ENCODE measurements at places on chromosomes 1 and 21. TPM values are rescaled to one million over a fixed set of nuclear protein-coding genes. Genes with fewer than 3 reads are reported as not detected.

Gene FALEC
- total RNA-seq: 1.1 TPM

- DNase-seq: no peak
These were observed 480 bp downstream of the DPYD start for GRCh38 chr1:97920276-97920831.

DNA sequence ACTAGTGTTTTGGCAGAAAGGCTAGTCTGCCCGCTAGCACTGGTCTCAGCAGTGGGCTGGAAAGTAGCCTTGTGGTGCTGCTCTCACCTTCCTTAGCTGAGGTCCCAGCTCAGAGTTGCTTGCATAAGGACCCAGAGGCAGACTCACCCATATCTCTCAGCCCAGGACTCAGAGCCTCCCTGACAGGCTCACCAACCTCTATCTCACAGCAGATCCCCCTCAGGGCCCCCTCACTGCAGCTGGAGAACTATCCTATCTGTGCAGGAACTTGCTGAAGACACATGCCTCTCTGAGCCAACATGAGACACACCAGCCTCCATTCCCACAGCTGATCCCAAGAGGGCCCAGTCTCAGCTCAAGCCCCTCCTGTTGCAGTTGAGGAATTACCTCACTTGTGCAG lies 82.6 kb downstream of the IARS2 start:
- DNase-seq: no peak

GRCh38 chr1:244063498-244063897 lies 12.4 kb downstream of the ZBTB18 start:
- no peak for DNase-seq

GRCh38 chr1:223486366-223486765 lies 93.2 kb downstream of the CCDC185 start:
- no peak for DNase-seq
